ENCODE measurements at places on chromosomes 4 and X.

- no peak for DNase-seq
Measured at GRCh38 chrX:131279197-131279596, 9.9 kb downstream of the IGSF1 start.

- DNase-seq, result no peak
Measured at GRCh38 chr4:164531336-164531735, 222.6 kb upstream of the SMIM31 start.

DNA sequence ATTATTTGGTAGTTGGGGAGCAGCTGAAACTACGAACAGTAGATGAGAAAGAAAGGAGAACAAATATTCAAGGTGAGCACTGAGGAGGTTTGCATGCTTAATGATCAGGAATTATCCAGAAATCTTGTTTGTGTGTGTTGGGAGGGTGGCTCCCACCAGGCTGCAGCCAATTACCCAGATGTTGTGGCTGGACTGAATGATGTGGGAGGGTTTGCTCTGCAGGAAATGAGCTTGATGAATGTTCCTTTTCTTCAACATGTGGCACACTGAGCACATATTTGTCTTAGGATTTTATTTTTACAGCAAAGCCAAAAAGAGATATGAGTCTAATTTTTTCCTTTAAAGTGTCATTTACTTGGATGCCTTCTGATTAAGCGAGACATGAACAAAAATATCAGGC lies 48.3 kb upstream of the AMOT start:
- no peak for DNase-seq

GRCh38 chr4:138222046-138222445 lies 20.1 kb downstream of the SLC7A11 start:
- DNase-seq, result no peak

Measured in effector CD4-positive, alpha-beta T cell (primary cell).